ENCODE measurements at places on chromosomes 16 and 17. TPM values are rescaled to one million over a fixed set of nuclear protein-coding genes. Genes with fewer than 3 reads are reported as not detected.

Gene CD300A
- 15.2 TPM for total RNA-seq

Gene TMEM220
- total RNA-seq = 17.7 TPM

Gene KIF18B
- total RNA-seq = 1.4 TPM

Gene ZNF75A
- total RNA-seq = 25.9 TPM

All from mucosa of gallbladder (tissue), 1 donor.